ENCODE measurements at places on chromosomes 4 and X.

GRCh38 chr4:177182166-177182565 is 127.5 kb upstream of the NEIL3 start:
- no peak for DNase-seq

DNA sequence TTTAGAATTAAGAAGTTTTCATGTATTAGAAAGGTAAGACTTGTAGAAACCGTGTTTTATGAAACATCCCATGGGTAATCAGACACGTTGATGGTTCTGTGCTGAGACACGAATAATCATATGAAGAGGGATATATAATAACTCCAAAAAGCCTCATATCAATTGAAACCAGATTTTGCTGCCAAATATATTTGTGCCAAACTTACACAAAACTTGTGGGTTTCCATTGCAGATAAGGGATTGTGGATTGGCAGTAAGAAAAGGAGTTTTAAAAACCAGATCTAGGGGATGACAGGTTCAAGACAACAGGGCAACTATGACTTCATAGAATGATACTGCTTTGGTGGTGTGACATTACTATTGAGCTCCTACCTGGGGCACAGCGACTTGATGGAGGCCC is 616.1 kb downstream of the BCOR start:
- no peak for DNase-seq

DNA sequence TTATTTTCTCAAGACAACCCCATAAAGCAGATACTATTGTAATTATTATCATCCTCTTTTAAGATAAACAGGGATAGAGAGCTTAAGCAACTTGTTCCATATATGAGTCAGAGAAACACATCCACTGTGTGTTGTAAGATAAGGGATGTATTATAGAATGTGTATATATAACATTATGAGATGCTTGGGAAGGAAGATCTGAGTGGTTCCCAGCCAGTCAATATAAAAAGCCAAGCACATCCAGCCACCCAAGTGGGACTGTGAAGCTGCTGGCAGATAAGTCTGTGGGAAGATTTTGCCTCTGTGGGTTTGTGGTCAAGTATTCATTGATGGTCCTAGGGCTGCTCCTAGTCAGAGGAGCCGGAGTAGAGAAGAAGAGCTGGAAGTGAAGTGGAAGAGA is 16.5 kb upstream of the BMPR1B start:
- DNase-seq = no peak

DNA sequence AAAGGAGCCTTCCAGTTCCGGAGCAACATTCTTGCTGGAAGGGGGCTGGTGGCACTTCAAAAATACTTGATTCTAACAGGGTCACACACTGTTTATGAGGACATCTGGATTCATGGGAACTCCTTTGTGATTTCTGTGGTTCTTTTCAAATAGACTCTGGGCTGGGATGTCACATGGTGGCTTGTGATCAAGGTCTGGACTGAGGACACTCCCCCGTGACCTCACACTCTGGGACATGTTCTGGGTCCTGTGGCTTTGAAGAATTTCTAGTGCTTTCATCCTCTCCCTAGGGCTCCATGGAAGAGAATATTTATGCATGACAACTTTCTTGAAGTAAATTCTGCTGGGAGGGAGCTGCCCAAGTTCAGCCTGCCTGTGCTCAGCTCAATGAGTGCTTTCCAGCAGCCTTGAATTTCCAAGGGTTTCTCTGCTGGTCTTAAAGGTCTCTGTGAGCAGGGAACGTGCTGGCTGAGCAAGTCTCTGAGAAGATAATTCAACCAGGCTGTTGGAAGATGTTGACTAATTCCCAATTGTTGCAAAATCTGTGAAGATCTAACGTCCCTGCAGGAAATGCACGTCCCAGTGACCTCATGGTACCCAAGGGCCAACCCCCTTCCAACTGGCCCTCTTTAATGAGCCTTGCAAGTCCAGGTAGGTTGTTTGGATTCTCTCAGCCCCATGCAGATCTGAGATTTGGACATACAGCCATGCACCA is 36.3 kb downstream of the GPR143 start:
- no peak for DNase-seq

- no peak for DNase-seq
Measured at GRCh38 chr4:151801547-151802516, 41.0 kb upstream of the GATB start.

GRCh38 chrX:46758163-46758955 is 559 bp downstream of the SLC9A7 start:
- no peak for DNase-seq

GRCh38 chrX:47743504-47743903 is 84.5 kb upstream of the UXT start:
- no peak for DNase-seq

GRCh38 chr4:140130677-140131076 is 23.3 kb downstream of the MAML3 start:
- DNase-seq = no peak

- DNase-seq = no peak
Measured at GRCh38 chrX:46278572-46278971, 266.6 kb downstream of the ZNF674 start.

DNA sequence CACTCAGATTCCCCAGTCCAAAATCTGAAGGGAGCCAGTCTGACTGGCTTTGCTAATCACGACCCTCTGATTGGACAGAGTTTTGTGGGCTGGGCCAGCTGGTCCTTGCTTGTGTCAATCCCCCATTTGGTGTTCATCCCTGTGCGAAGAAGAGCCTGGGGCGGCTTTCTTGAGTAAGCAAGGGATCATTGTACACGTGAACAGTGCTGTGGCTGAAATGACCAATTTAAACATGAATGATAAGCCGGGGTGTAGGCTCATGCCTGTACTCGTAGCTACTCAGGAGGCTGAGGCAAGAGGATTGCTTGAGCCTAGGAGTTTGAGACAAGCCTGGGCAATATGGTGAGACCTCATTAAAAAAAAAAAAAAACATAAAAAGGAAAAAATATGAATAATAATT is 379.1 kb downstream of the RAPGEF2 start:
- no peak for DNase-seq

Data from DMS 273 treated with DMSO at 0.1 percent for 48 hours (cell line).